ENCODE measurements at places on chromosomes 6 and 20. TPM values are rescaled to one million over a fixed set of nuclear protein-coding genes. Genes with fewer than 3 reads are reported as not detected.

The ULBP3 gene
- total RNA-seq = 10.5 TPM

The KHDC1L gene
- not detected for total RNA-seq

The HNF4A gene
- not detected for total RNA-seq

The HTR1B gene
- 64.4 TPM for total RNA-seq

The ULBP2 gene
- 5.8 TPM for total RNA-seq

The TINAG gene
- not detected for total RNA-seq

The CASS4 gene
- 0.07 TPM for total RNA-seq

The SYTL3 gene
- total RNA-seq = 1.3 TPM

The ENPP1 gene
- 2.5 TPM for total RNA-seq

The GABBR1 gene
- total RNA-seq = 8.8 TPM

The KCNK15 gene
- not detected for total RNA-seq

The HLA-DQB2 gene
- not detected for total RNA-seq

The ANKEF1 gene
- 2.8 TPM for total RNA-seq

The SKIC2 gene
- total RNA-seq = 42.9 TPM

The BMP7 gene
- total RNA-seq = not detected

The SALL4 gene
- total RNA-seq = under 0.01 TPM

The CCM2L gene
- total RNA-seq = 6.4 TPM

The NRSN1 gene
- not detected for total RNA-seq

The SLC44A4 gene
- 0.07 TPM for total RNA-seq

The TRIM39 gene
- total RNA-seq = 11.8 TPM

The SOX4 gene
- total RNA-seq = 57.8 TPM

The MLN gene
- not detected for total RNA-seq

The GSS gene
- 59.8 TPM for total RNA-seq

The FAM209B gene
- not detected for total RNA-seq

The GSTA3 gene
- not detected for total RNA-seq
